Urinary bladder (tissue), 4 donors: ENCODE measurements at places on chromosomes 7 and 10. TPM values are rescaled to one million over a fixed set of nuclear protein-coding genes. Genes with fewer than 3 reads are reported as not detected.

The FFAR4 gene
- 0.25 TPM for polyA plus RNA-seq

- no peak for DNase-seq
Observed at GRCh38 chr7:24757353-24758275, at the start of gene GSDME. Gene GSDME (minus strand): TSS chr7:24757464. CDS start chr7:24749774, 7,690 bp downstream.

The PNLIPRP1 gene
- 0.11 TPM for polyA plus RNA-seq

GRCh38 chr10:13457958-13458686, 70.7 kb downstream of the BEND7 start:
- no peak for DNase-seq

GRCh38 chr10:125096975-125097374, 63.4 kb downstream of the CTBP2 start:
- no peak for DNase-seq

DNA sequence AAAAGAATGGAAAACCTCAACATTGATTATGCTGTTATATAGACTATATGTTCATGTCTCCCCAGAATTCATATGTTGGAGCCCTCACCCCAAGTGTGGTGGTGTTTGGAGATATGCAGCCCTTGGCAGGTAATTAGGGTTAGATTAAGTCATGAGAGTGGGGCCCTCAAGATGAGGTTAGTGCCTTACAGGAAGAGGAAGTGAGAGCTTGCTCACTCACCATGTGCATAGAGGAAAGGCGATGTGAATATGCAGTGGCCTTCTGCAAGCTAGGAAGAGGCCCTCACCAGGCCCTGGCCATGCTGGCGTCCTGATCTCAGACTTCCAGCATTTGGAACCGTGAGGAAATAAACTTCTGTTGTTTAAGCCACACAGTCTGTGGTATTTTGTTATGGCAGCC, 14.8 kb downstream of the ZNF33A start:
- no peak for DNase-seq

The RARRES2 gene
- polyA plus RNA-seq = 400 TPM

DNA sequence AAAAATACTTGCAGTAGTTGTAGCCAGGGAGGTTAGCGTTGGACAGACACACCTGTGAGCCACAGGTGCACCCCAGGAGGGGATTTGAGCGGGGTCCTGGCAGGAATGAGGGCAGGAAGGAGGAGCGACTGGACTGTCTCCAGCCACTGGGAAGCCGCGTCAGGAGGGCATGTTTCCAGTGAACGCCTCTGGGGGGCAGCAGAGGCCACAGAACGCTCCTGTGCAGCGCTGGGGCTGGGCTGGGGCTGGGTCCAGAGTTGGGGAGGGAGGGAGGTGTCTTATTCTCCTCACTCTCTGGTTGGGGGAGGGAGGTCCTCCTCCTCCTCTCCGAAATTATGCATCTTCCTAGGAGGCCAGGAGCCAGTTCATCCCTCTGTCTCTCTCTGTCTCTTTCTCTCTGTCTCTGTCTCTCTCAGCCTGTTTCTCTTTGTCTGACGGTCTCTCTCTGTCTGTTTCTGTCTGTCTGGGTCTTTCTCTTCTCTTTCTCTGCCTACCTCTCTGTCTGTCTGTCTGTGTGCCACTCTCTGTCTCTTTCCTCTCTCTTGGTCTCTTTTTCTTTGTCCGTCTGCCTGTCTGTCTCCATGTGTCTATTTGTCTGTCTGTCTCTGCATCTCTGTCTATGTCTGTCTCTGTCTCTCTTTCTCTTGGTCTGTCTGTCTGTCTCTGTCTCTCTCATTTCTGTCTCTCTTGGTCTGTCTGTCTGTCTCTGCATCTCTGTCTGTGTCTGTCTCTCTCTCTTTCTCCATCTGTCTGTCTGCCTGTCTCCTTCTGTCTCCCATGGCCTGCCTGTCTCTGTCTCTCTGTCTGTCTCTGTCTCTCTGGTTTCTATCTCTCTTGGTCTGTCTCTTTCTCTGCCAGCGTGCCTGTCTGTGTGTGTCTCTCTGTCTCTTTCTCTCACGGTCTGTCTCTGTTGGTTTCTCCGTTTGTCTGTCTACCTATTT, 9.9 kb upstream of the PSMG3 start:
- DNase-seq = no peak

DNA sequence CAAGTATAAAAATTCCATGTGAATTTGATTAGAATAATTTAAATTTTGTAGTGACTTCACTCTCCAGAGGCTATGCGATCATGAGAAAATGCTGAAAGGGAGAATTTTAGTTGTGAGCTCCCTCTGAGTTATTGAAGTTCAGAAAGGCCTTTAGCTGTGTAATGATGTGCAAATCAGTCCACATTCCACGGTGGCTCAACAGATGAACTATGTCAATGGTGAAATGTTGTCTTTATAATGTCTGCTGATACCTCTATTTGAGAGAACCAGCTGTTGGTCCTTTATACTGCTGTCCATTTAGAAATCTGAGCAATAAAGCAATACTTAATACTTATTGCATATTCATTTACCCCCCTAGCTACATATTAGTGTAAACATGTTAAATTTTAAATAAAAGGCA, 7.1 kb upstream of the ITGB8 start:
- no peak for DNase-seq

The NKX1-2 gene
- polyA plus RNA-seq = not detected

DNA sequence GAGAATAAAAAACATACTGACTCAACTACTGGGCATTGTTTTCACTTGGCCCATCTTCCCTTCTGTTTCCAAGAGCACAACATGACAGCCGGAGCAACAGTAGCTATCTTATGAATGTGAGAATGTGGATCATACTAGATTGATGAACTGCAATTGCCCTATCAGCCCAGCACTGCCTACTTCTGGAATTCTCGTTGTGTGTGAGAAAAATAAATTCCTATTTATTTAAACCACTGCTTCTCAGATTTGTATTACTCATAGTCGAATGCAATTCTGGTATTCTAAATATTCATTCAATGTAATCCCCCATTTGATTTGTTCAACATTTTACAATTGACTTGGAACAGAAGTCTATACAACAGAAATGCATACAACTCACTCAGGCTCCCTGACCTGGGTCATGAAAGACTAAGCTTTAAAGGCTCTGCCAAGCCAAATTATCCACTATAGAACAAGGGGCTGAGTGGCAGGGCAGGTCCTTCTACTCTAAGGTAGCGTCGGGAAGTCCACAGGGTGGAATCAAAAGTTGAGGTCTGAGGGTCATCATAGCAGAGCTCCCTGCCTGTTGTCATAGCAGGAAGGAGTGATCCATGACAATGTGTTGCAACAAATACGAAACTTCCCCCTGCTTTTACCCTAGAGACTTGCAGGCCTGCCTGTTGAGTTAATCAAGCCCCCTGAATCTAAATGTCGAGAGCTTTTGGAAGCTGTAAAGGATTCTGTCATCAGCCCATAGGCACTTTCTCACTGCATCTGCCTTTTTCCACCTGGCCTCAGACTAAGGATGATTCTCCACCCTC, 12.4 kb upstream of the JAZF1 start:
- no peak for DNase-seq

The MEOX2 gene
- polyA plus RNA-seq = 5.6 TPM

DNA sequence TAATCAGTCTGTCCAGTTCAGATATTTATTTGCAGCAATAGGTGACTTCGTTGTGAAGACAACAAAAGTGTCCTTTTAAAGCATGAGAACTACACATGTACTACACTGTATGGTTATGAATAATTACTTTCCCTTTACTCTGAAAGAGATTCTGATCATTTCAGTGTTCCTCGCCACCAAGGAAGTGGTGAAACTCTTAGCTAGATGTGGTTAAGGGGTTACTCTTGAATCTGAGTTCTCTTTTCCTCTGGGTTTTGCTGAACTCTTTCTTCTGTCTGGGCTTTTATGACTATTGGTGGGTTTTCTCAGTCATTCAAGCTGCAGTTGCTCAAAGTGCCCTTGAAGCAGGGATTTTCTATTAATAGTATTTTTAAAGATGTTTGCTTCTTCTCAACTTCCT, 127.9 kb upstream of the SEM1 start:
- DNase-seq = no peak

DNA sequence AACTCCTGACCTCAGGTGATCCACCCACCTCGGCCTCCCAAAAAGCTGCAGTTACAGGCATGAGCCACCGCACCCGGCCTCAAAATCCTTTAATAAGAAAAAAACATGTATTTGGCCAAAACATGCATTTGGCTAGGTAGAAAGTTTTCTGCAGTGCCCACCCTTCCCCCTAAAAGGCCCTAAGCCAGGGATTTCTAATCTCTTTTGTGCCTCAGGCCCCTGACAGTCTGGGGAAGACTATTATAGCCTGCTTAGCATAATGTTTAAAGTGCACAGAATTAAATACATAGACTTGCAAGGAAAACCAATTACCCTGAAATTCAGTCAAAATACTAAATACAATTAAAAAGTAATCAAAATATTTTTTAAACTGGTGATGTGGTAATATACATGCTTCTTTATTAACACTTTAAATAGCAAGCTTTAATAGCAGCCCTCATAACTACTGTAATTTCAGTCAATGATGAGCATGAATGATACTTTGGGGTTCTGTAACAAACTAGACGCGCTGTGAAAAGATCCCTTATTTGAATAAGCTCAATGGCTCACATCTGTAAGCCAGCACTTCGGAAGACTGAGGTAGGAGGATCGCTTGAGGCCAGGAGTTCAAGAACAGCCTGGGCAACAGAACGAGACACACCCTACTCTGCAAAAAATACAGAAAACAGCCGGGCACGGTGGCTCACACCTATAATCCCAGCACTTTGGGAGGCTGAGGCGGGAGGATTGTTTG, 29.9 kb downstream of the SPDYE6 start:
- no peak for DNase-seq

DNA sequence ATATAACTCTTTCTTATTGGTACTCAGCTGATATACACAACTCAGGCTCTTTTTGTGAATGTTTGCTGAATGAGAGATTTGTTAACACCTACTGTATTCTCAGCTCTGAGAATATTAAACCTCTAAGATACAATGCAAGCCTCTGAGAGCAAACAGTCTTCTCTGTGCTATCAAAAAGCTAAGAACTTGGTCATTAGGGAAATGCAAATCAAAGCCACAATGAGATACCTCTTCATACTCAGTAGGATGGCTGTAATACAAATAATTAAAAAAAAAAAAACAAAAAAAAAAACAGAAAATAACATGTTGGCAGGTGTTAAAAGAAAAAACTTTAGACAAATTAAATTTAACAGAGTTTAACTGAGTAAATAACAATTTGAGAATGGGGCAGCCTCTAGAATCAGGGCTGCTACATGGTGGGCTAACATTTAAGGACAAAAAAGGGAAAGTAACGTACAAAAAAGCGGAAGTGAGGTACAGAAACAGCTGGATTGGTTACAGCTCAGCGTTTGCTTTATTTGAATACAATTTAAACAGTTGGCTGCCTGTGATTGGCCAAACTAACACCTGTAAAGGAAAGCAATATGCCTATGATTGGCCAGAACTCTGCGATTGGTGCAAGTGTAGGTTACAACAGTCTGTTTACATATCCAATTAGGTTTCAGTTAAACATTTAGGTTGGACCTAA, 14.8 kb upstream of the MTURN start:
- DNase-seq = no peak

The SH2D4B gene
- polyA plus RNA-seq = not detected

DNA sequence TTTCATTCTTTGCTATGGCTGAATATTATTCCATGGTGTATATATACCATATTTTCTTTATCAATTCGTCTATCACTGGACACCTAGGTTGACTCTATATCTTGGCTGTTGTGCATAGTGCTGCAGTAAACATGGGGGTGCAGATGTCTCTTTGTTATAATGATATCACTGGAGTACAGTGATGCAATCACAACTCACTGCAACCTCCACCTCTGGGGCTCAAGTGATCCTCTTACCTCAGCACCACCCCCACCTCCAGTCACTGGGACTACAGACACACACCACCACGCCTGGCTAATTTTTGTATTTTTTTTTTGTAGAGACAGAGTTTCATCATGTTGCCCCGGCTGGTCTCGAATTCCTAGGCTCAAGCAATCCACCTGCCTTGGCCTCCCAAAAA, 15.6 kb downstream of the KLHL7 start:
- DNase-seq = no peak

DNA sequence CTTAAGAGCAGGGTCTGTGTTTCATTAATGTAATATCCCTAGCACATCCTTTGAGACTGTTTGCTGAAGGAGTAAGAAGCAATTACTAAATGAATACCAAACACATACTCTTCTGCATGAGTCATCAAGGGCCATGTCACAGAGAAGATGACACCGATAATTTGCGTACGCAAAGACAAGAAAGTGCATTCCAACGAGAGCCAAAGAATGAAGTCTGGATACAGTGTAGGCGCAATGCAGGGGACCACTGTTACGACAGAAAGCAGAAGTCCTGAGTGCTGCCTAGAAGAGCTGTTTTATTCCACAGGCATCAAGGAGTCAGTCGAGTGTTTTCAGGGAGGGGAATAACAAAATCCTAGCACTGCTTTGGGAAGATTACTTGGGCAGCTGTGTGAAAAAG, 62.7 kb downstream of the VPS41 start:
- no peak for DNase-seq

- DNase-seq = no peak
Observed at GRCh38 chr7:105521027-105521716, 899 bp downstream of the PUS7 start.

DNA sequence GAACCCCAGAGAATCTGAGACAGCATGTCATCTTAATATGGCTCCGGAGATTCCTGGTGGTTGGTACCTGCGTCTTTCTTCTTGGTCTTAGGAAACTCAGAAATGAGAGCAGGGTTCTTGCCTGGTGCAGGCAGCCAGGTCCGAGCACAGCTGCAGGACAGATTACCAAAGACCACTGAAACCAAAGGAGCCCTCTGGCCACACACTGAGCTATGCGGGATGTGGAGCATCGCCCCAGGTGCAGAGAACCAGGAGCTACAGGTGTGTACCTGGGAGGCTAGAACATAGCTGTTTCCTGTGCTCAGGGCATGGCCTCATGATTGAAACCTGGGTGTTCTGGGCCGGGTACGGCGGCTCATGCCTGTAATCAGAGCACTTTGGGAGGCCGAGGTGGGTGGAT, 635.4 kb downstream of the CALN1 start:
- no peak for DNase-seq

The PDGFA gene
- 25.1 TPM for polyA plus RNA-seq

GRCh38 chr7:56175771-56176170, 59.6 kb upstream of the NUPR2 start:
- DNase-seq = no peak

DNA sequence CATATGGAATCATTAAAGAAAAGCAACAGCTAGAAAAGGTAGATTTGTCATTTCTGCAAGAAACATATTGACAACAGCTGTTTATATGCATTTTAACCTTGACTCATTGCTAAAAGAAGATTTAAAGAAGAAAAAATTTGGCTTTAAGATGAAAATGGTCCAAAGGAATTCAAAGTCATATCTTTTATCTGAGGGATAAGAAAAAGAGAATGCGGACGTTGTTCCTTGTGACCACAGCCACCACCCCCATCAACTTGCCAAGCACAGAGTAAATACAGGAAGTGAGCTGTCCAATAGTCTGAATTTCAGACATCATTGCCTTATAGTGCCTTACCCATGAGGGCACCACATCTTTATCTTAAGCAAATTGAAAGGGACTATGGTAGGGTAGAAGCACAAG, 7.3 kb upstream of the CRPPA start:
- DNase-seq = no peak
